HT1080 (cell line): ENCODE measurements at places on chromosomes 5 and 9. TPM values are rescaled to one million over a fixed set of nuclear protein-coding genes. Genes with fewer than 3 reads are reported as not detected.

DNA sequence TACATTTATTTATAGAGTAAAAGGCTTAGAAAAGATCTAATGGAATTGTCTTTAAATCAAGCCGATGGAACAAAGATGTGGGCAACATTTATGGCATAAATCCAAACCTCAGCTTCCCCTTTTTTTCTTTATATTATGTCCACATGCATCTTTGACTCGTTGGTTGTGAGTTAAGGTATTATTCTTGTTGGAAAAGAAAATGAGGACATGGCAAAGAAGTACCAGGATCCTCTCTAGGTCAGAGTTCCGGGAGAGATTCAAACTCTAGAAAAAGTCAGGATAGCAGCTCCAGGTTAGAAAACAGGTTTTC, 508 bp upstream of the NME5 start:
- DNase-seq = no peak

- no peak for DNase-seq
Measured at GRCh38 chr9:16364347-16364746, 506.1 kb downstream of the BNC2 start.

OTP gene
- not detected in 2 replicates for total RNA-seq

IFNA13 gene
- not detected in 2 replicates for total RNA-seq

GRCh38 chr5:154078272-154078671, 39.5 kb downstream of the MFAP3 start:
- DNase-seq = no peak

ROR2 gene
- total RNA-seq = 0.03 and 0.29 TPM in 2 replicates

DNA sequence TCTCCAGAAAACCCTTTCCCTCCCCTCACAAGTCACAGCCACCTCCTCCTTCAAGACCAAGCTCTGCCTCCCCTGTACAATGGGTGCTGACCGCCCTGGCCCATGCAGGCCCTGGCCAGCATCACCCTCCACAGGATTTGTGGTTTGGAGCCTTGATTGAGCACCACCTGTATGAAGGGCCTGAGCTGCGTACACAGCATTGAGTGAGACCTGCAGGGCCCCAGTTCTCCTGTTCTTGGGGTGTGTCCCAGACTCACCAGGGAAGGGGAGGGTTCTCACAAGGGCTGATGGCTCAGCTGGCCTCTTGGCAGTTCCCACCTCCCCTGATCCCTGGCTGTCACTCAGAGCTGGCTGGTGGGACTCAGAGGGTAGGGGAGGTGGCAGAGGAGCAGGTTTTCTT, 63.7 kb upstream of the IER5L start:
- no peak for DNase-seq

DNA sequence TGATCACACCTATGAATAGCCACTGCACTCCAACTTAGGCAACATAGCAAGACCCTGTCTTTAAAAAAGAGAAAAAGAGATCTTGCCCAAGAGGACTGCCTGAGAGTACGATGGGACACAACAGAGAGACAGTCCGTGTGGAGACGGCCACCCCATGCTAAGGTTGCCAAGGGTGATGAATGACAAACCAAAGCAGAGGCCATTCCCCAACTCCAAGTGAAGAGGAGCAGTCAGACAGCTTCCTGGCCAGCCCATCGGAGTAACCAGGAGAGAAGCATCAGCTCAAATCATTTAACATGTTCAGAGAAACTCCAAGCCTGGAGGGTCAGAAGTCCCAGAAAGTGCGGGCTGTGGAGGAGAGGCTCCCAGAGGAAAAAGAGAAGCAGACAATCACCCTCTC, 63.9 kb upstream of the SUB1 start:
- DNase-seq = no peak

ANKRD33B gene
- total RNA-seq = 4.9 and 5.2 TPM in 2 replicates

- peak; percentile 71 for DNase-seq
Measured at GRCh38 chr5:160959804-160960203, 107.8 kb upstream of the ATP10B start.

ANKHD1 gene
- 25.2 and 29.0 TPM in 2 replicates for total RNA-seq

DNA sequence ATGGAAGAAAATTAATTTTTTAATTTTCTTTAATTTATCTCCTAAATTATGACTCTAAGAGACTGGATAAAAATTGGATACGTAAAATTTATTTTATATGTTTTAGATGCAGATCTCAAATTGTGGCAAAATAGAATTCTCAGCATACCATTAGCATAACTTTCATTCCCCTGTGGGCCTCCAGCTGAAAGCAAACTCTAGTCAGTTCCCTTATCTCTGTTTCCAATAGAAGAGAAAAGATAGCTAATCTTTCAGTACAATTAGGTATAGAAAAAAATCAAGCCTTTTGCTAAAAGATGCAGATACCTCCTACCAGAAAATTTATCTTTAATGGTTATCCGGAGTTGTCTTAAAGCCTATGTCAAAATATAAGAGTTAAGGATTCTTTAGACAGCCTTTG, 1530.6 kb downstream of the EFNA5 start:
- no peak for DNase-seq

- no peak for DNase-seq
Measured at GRCh38 chr9:93708289-93708986, 132.1 kb downstream of the PHF2 start.

DNA sequence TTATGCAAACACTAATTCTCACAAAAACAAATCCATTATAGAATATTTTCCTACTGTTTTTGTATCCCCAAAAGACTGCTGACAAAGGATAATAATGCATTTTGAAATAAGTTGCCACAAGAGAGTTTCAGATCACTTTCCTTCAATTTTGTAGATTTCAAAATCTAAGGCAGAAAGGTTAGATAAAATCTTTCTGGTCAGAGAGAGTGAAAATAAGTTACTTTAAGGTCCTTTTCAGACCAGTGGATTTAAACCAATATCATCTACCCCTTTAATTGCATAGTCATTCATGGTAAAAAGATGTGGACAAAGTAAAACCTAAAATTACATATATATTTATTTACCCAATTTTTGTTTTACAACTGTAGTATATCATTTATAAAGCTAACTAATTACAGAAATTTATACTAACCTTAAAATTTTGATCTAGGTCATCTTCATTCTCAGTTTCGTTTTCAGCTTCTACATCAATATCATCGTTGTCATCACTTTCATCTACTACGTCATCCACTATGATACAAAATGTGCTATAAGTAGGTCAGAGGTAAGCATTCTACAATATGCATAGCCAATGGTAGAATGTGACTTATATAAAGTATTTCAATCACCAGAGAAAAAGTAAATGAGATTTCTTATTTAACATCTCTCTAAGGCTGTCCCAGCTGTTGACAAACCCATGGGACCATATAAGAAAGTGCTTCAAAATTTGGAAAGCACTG, 95.7 kb downstream of the AGTPBP1 start:
- no peak for DNase-seq

C5orf58 gene
- 2.4 and 7.7 TPM in 2 replicates for total RNA-seq

GRCh38 chr5:90111364-90112032, 298.1 kb downstream of the CETN3 start:
- no peak for DNase-seq

RETREG1 gene
- 0.60 and 1.4 TPM in 2 replicates for total RNA-seq

GRCh38 chr9:129586685-129587084, 34.2 kb downstream of the C9orf50 start:
- DNase-seq = no peak

DNA sequence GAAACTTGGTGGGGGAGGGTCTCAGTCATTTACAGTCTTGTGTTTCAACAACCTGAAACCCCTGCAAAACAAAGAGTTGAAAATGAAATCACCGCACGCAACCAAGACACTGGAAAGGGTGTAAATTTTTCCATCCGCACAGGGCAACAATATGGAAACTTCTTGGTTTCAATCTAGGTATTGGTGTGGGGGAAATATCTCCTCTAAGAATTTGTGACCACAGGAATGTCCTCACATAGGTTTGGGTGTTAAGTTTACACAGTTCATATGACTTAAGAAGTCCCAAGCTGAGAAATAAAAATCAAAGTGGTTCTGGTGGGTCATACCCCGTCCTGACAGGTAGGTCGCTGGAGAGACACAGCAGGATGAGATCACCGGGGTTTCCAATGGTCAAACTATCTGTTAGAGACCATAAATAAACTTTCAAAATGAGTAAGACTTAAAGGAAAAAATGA, 51.9 kb upstream of the PIP5K1B start:
- DNase-seq = no peak

C9orf153 gene
- total RNA-seq = 0.07 TPM in 1 of 2 replicates, not detected in the other

GRCh38 chr9:133707065-133707762, 30.9 kb downstream of the SARDH start:
- no peak for DNase-seq

- DNase-seq = no peak
Measured at GRCh38 chr9:13439685-13440476, 160.4 kb upstream of the MPDZ start.

DNA sequence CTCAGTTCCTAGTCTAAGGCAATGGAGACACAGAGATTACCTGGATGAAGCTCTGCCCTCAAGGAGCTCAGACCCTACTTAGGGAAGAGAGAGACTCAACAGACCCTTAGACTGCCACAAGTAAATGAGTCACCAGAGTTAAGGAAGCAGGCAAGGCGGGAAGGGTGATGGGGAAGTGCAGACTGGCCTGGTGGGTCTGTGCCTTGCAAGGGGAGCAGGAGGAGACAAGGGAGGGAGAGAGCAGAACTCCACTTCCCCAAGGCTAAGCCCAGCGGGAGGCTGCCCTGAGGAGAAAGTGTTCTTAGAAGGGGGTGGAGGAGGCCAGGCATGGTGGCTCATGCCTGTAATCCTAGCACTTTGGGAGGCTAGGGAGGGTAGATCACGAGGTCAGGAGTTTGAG, 83.7 kb downstream of the HRH2 start:
- no peak for DNase-seq

- DNase-seq = no peak
Measured at GRCh38 chr5:123382252-123382651, 41.0 kb downstream of the CEP120 start.

MYORG gene
- 3.1 and 3.5 TPM in 2 replicates for total RNA-seq

ZBTB43 gene
- 11.1 and 28.5 TPM in 2 replicates for total RNA-seq
